ENCODE measurements at places on chromosomes 2 and 18. TPM values are rescaled to one million over a fixed set of nuclear protein-coding genes. Genes with fewer than 3 reads are reported as not detected.

The C2orf80 gene
- total RNA-seq, result not detected

The KIAA2012 gene
- total RNA-seq, result not detected

The CLEC4F gene
- total RNA-seq, result not detected

The REG3A gene
- total RNA-seq, result not detected

The UGT1A10 gene
- total RNA-seq, result not detected

The IL1B gene
- 0.71 TPM for total RNA-seq

The ICA1L gene
- 7.3 TPM for total RNA-seq

The PSMA8 gene
- total RNA-seq, result 0.89 TPM

The RFTN2 gene
- not detected for total RNA-seq

The MALT1 gene
- total RNA-seq, result 75.6 TPM

The REG3G gene
- not detected for total RNA-seq

The ERBB4 gene
- total RNA-seq, result not detected

The DYSF gene
- 0.13 TPM for total RNA-seq

The HRH4 gene
- total RNA-seq, result not detected

The B3GNT2 gene
- total RNA-seq, result 34.9 TPM

The MTX2 gene
- total RNA-seq, result 9.7 TPM

The SNTG2 gene
- total RNA-seq, result 0.88 TPM

The ALK gene
- total RNA-seq, result not detected

The KYNU gene
- total RNA-seq, result 43.8 TPM

Data from activated B cell treated with CpG ODN at 0.5 μM for 24 hours (primary cell).